ENCODE measurements at places on chromosomes 6 and 20.

GRCh38 chr20:38878866-38879265, 47.4 kb upstream of the FAM83D start:
- no peak for DNase-seq

DNA sequence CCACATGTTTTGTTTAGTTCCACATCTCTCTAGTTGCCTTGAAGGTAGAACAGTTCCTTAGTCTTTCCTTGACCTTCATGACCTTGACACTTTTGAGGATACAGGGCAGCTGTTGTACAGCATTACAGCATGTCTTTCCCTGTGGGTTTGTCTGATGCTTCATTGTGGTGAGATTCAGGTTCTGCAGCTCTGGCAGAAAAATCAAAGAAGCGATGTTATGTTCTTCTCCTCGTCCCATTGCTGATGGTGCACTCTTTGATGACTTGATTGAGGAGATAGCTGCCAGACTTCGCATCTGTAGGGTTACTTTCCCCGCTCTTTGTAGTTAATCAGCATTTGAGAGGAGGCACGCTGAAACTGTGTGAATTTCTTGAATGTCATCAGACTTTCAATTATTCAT, 12.0 kb downstream of the CEBPB start:
- no peak for DNase-seq

DNA sequence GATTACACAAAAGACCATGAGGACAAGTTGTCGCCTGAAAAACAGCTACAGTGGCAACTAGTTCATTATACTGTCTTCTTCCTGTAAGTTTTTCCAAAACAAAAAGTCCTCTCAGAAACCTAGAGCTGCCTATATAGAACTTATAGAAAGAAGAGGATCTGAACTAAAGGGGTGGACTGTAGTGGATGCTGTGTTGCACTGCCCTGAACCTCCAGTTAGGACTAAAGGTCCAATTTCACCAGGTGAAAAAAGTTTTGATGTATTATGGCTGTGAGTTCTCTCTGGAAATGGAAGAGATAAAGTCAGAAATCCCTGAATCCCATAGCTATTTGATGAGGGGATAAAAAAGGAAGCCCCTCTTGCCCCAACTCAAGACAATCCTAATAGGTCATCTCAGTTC, 56.6 kb upstream of the TSHZ2 start:
- DNase-seq: no peak

GRCh38 chr6:120587381-120587780, 746.9 kb downstream of the TBC1D32 start:
- no peak for DNase-seq

DNA sequence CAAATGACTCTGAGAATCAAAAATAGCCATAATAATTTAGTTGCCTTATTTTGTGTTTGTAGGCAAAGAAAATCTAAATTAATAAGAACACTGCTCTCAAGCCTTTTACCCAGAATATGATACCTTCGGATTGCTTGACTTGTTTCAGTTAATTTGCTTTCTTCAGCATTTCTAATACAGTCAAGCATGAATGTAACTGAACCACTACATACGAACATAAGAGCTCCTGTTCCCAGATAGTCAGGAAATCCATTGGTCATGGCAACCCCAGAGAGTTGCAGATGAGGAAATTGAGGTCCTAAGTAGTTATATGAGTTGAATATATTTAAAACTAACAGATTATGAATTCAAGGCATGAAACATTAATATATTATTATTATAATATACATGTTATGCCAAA, 2.9 kb downstream of the FRK start:
- no peak for DNase-seq

DNA sequence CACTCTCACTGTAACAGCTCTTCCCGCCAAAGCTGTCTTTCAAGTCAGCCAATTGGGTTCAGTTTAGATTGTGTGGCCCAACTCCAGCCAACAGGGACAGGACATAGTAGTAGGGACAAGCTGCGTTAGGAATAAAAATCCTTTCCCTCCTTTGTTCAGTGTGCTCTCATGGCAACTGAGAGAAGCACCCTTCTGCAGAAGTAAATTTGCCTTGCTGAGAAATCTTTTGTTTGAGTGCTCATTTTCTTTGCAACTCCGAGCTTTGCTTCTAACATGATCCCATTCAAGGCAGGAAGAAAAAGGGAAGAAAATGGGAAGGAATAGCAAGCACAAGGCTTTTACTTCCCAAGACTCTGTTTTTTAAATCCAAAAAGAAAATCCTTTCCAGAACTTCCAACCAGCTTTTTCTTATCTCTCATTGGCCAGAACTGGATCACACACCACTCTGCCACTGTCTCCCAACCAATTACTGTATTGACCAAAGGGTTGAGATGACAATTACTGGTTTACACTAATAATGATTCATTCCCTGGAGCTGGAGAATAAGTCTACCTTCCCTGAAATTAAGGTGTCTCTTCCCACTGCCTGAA, 52.7 kb downstream of the STX11 start:
- DNase-seq: no peak

GRCh38 chr6:67045076-67045475, 1338.0 kb upstream of the EYS start:
- no peak for DNase-seq

DNA sequence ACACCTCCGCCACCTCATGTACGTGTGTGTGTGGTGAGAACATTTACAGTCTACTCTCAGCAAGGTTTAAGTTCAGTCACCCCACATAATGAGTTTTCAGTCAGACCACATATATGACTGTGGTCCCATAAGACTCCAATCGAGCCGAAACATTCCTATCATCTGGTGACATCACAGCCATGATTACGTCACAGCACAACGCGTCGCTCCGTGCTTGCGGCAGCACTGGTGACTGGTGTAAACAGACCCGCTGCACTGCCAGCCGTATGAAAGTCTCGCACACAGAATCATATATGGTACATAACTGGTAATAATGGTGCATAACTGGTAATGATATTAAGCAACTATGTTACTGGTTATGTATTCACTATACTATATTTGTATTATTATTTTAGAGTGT, 150.7 kb downstream of the DLL1 start:
- DNase-seq: no peak

- DNase-seq: no peak
These were observed 37.3 kb downstream of the TFEB start for GRCh38 chr6:41697861-41698781.

DNA sequence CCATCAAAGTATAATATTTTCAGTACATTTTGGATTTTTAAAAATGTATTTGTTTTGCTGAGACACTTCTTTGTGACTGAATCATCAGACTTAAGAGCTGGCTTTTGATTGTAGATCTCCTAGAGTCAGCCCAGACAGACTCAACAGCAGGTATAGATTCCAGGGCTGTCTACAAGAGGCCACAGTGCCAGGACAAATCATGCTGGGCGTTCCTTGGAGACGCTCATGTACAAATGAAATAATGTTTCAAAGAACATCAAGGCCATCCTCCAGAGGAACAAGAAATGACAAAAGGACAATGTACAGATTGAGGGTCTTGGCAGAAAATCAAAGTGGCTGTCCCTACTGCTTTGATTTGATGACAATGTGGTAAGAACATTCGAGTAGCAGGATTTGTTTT, 369.3 kb downstream of the GRIK2 start:
- DNase-seq: no peak

DNA sequence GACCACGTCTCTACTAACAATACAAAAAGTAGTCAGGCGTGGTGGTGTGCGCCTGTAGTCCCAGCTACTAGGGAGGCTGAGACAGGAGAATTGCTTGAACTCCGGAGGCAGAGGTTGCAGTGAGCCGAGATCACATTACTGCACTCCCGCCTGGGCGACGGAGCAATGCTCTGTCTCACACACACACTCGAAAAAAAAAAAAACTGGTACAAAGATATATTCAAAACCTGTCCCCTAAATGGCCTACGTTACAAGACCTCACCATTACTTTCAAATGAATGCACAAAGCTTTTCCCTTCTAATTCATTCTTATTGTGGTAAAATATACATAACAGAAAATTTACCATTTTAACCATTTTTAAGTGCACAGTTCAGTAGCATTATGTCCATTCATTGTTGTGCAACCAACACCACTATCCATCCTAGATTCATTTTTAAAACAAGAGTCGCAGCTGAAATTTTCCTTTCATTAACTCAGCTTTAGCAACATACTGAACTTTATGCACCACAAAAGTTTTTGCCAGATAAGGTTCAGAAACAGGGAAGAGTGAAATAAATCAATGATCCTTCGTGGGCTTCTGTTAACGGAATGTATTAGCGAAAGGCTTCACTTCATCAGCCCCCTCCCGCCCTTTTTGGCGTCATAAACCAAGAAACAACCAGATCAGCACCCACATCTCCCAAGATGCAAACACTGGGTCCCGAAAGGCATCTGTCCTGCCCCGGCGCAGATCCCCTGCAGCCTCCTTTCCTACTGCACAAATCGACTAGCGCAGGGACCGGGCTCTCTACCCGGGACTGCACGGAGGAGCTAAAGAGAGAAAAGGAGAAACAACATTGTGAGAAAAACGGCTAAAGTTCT, 825 bp upstream of the FAM135A start:
- DNase-seq: no peak

DNA sequence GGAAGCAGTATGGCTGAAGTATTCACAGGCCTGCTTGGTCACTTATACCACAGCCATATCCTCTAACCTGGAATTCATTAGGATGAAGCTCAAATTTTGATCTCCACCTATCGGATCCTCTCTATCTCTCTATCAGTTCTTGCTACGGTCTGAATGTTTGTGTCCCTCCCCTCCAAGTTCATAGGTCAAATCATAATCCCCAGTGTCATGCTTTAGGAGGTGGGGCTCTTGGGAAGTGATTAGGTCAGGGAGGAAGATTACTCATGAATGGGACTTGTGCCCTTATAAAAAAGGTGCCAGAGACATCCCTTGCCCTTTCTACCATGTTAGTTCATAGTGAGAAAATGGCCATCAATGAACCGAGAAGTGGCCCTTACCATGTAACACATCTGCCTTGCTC, 190.8 kb upstream of the MYLIP start:
- DNase-seq: no peak

GRCh38 chr6:126524811-126525326, 185.0 kb downstream of the CENPW start:
- DNase-seq: no peak

DNA sequence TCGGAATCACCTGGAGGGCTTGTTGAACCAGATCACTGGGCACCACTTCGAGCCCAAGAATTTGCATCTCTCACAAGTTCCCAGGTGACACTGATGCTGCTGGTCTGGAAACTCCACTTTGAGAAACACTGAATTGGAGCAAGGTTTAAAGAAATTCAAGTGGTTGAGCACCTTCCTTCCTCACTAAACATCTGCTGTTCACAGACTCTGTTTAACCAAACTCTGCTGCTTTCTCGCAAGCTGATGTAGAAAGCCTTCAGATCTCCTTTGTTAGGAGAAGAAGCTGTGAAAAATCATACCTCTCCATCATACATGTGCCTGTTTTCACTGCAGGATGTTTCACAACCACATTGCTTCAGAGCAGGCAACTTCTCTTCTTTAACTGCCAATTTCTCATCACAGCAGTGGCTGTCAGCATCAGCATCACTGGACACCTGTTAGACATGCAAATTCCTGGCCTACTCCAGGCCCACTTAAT, 87.5 kb upstream of the TOP1 start:
- no peak for DNase-seq

- no peak for DNase-seq
These were observed at the start of gene SPO11 for GRCh38 chr20:57329608-57330221. TSS of gene SPO11 (plus strand) at chr20:57329803. CDS start at chr20:57329868, 65 bp downstream.

DNA sequence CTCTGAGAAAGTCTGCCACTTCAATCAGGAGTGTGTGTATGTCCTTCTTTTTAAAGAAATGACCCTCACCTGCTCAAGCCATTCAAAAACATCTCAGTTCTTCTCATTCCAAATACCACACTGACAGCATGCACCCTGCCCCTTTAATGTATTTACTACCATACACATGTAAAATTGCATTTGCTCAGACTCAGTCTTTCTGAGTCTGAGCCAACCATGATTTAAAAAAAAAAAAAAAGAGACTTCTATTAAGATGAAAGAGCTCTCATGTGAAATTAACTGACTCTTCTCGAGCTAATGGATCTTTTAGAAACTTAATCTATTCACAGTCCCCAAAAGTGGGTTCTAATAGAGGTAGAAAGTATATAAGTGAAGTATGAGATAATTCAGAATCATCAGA, 1.4 kb upstream of the FILIP1 start:
- DNase-seq: no peak

- DNase-seq: peak; percentile 96
These were observed 132.8 kb downstream of the CDK19 start for GRCh38 chr6:110682460-110682853.

GRCh38 chr6:37244430-37245310, 12.9 kb upstream of the TBC1D22B start:
- DNase-seq: no peak

- no peak for DNase-seq
These were observed 12.4 kb downstream of the DAAM2 start for GRCh38 chr6:39804466-39805065.

DNA sequence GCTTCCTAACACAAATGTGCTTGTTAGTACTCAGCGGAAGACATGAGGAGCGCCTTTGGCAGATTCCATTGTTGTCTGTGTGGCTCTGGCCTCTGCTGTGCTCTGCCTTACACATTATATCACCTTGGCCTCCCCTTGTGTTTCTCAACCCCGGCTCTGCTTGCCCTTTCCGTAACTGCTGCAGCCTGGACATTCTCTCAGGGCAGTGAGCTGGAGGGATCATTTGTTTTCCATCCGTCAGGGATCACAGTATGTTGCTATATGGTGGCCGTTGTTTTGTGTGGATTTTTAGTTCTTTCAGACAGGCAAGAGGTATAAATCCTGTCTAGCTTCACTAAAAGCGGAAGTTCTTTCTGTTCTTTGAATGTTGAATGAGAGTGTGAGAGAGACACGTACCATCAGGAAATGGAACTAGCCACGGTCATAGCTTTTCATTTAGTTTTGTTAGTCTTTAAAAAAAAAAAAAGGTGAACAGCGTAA, 175.1 kb downstream of the JARID2 start:
- peak; percentile 87 for DNase-seq

GRCh38 chr20:18719426-18719825, 94.2 kb upstream of the SCP2D1 start:
- no peak for DNase-seq

DNA sequence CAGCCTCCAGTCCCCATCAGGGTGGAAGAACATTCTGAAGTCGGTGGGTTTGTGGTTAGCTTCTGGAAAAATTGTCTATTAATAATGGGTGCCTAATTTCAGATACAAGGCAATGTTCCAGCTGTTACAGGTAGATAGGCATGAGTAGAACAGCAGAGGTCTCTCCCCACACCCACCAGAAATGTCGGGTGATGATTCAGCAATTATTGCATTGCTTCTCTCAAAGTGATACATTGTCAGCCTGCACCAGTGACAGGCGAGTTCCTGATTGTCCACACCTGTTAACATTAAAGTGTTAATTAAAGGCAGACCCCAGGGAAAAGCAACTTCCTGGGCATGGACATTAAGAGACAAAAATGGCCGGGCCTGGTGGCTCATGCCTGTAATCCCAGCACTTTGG, 18.9 kb upstream of the CLVS2 start:
- DNase-seq: no peak

- DNase-seq: no peak
These were observed 516.2 kb downstream of the PKHD1 start for GRCh38 chr6:51571168-51571567.

GRCh38 chr6:131430531-131430930, 142.5 kb upstream of the ARG1 start:
- DNase-seq: no peak

GRCh38 chr6:524803-525202, 132.1 kb downstream of the HUS1B start:
- no peak for DNase-seq

GRCh38 chr6:45436544-45437438, 59.1 kb upstream of the SUPT3H start:
- DNase-seq: peak; percentile 90

All from bone marrow (tissue), 2 donors.